ENCODE measurements at places on chromosomes 7 and 10.
A peak's percentile ranks its signal among the peaks of the same experiment; 100 is the strongest.

DNA sequence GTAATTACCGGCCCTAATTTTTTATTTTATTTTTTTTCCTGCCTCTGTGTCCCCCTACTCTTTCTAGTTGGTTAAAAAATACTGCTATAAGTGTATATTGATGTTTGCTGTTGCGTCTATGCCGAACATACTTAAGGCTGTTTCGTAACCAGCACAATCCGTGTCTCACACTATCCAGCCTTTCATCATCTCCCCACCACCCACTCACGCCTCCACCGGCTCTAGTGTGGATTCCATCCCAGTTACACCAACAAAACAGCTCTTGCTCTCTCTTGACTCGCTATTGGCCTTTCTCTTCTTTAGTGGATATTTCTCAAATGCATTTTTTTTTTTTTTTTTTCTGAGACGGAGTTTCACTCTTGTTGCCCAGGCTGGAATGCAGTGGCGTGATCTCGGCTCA is 70.1 kb upstream of the CAMK1D start:
- no peak for DNase-seq

GRCh38 chr10:132697578-132698200 is 88.3 kb downstream of the NKX6-2 start:
- DNase-seq: no peak

GRCh38 chr7:155206318-155207020 is 91.2 kb upstream of the INSIG1 start:
- DNase-seq: no peak

GRCh38 chr10:16648366-16648765 is 126.7 kb upstream of the C1QL3 start:
- no peak for DNase-seq

- no peak for DNase-seq
Measured at GRCh38 chr10:132229096-132229495, 42.3 kb downstream of the DPYSL4 start.

DNA sequence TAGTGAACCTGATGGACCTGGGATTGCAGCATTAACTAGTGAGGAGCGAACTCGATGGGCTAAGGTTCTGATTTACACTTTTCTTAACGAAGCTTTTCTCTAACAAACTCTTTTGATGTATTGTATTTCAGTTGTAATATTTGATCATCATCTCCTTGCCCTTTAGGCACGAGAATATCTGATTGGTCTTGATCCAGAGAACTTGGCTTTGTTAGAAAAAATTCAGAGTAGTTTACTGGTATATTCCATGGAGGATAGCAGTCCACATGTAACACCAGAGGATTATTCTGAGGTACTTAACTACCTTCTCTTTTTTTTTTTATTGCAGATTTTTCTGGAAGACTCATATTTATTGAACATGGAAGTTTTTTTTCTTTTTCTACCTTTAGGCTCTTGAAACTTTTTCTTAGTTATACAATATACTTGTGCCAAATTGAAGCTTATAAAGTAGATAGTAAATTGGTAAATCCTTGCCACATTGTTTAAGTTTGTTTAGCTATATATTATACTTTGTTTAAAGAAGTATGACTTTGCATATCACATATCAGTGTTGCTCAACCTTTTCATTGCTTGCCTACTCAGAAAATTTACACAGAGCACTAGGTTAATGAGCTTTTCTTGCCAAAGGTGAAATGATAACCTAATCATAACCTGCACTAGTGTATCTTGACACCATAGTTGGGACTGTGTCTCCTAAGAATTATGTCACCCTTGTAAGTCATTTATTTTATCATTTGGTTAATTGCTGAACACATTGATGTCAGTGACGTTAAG is 30.4 kb downstream of the CROT start:
- DNase-seq: no peak

- DNase-seq: no peak
Measured at GRCh38 chr7:12646139-12646538, 41.3 kb upstream of the ARL4A start.

GRCh38 chr7:40516376-40516775 is 381.6 kb downstream of the SUGCT start:
- no peak for DNase-seq

DNA sequence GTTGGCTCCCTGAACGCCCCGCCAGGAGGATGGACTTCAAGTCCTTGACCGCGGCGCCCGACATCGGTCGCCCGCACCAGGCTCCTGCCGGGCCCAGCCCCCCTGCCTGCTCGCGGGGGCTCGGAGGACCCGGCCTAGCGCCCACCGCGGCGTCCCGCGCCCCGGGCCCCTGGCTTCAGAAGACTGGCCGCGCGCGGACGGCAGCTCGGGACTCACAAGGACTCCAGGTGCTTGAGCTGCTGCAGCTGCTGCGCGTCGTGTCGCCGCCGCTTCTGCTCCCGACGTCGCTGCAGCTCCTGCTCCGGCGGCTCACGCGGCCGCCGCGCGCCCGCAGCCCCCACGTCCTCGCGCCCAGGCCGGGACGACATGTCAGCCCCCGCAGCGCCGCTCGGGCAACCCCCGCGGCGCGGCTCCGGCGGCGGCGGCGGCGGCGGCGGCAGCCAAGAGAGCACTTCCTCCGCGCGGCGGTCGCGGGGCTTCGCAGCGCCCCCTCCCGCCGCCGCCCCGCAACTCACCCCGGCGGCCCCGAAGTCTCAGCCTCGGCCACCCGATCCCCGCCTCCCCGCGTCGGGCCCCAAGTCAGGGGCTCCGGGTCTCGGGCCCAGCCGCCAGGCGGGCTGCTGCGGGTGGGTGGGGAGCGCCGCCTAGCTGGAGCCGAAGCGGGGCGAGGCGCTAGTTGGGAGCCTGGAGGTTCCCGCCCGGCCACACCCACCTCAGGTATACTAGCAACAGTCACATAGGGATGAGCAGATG is at the start of gene RP9:
TSS of gene RP9 (minus strand) at position 400 of the 753 bp plus-strand sequence. CDS start at position 368, 32 bp downstream.
- peak; percentile 23 for DNase-seq

- no peak for DNase-seq
Measured at GRCh38 chr7:1671594-1672451, 1.7 kb downstream of the ELFN1 start.

DNA sequence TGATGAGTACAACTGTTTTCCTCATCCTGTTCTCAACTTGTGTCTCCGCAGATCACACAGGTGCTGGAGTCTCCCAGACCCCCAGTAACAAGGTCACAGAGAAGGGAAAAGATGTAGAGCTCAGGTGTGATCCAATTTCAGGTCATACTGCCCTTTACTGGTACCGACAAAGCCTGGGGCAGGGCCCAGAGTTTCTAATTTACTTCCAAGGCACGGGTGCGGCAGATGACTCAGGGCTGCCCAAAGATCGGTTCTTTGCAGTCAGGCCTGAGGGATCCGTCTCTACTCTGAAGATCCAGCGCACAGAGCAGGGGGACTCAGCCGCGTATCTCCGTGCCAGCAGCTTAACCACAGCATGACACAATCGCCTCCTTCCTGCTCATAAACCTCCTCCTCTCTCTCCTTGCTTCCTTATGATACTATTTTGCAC is 126.7 kb upstream of the PRSS58 start:
- DNase-seq: peak; percentile 59

DNA sequence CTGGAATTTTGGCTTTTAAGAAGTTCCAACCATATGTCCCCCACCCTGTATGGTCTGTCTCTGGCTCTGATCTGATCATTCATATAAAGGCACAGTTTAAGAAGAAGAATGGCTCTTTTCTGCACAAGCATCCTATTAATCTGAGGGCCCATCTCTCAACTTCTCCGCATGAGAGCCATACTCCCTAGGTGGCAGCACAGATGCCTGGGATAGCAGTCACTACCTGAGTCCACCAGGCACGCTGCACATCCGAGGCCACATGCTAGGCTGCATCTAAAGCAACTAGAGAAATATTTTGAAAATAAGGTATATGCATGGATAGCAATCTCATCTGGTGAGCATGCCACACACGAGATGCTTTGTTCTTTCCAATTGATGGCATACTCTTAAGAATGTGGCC is 565.5 kb downstream of the PARD3 start:
- no peak for DNase-seq

DNA sequence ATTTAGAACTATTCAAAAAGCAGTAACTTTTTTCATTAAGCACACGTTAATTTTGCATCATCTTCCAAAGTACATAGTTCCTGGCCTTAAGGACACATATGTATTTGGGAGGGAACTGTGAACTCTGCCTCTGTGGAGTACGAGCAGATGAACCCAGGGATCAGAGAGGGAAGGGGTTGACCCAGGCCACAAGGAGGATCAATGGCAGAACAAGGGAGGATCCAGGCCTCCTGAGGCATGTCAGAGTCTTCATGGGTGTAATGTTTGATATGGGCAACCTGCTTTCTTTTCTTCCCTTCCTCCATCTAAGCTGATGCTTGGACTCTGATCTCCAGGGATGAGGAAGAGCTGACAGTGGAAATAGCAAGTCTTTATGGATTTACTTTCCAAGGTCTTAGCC is 164.0 kb downstream of the SH2D4B start:
- no peak for DNase-seq

- DNase-seq: no peak
Measured at GRCh38 chr7:67380858-67381257, 384.2 kb downstream of the TYW1 start.

DNA sequence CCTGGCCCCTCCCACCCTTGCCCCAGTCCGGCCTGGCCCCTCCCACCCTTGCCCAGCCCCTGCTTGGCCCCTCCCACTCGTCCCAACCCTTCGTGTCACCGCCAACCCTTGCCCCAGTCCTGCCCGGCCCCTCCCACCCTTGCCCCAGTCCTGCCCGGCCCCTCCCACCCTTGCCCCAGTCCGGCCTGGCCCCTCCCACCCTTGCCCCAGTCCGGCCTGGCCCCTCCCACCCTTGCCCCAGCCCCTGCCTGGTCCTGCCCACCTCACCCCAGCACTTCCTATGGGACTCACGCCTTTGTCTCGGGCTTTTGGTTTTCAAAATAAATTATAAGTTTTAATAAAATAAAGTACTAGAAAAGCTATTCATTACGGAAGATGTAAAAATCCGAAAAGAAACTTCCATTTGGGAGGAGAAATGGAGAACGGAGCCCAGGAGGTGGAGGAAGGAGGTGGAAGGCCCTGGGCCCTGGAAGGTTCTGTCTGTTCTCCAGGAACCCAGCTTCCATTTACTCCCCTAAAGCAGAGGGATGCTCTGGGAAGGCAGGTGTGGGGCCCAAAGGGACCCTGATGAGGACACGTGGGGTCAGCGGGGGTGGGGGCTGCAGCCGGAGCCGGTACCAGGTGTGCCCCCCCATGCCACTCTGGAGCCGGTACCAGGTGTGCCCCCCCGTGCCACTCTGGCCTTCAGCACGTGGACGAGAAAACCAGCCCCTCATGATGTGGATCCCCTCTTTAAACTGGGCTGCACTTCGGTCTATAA is 52.2 kb downstream of the PWWP2B start:
- DNase-seq: no peak

DNA sequence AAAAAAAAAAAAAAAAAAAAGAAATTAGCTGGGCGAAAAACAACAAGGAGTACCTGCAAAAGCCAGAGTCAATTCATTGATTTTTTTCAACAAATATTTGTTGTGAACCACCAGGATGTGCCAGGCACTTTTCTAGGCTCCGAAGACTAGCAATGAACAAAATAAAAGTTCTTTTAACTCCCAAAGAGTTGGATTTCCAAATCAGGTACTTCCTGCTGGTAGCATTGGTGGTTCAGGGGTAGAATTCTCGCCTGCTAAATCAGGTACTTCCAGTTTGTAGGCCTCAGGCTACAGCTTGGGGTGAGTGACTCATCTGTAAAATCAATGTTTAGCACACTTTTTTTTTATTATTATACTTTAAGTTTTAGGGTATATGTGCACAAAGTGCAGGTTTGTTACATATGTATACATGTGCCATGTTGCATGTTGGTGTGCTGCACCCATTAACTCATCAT is 10.9 kb downstream of the PPA1 start:
- DNase-seq: no peak

- DNase-seq: no peak
Measured at GRCh38 chr10:132239126-132240031, 52.6 kb downstream of the DPYSL4 start.

- DNase-seq: no peak
Measured at GRCh38 chr10:44888886-44889285, 22.3 kb upstream of the TMEM72 start.

DNA sequence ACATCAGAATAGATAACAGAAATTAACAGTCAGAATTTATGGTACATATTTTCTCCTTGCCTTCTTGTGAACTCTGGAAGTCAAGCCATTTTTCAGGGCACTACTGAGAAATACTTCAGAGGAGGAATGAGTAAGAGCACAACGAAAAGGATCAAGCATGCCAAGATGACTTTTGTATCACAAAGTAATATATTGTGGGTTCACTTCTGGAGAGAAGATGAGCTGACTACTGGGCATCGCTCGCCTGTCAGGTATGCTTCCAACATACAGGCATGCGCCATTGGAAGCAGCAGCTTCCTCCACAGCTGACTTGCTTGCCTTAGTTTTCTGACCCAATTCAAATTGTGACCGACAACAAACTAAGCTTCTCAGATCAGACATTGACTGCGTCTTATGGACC is 137.3 kb downstream of the VTI1A start:
- DNase-seq: no peak

- DNase-seq: no peak
Measured at GRCh38 chr10:43943119-43943817, 294.6 kb upstream of the ZNF32 start.

DNA sequence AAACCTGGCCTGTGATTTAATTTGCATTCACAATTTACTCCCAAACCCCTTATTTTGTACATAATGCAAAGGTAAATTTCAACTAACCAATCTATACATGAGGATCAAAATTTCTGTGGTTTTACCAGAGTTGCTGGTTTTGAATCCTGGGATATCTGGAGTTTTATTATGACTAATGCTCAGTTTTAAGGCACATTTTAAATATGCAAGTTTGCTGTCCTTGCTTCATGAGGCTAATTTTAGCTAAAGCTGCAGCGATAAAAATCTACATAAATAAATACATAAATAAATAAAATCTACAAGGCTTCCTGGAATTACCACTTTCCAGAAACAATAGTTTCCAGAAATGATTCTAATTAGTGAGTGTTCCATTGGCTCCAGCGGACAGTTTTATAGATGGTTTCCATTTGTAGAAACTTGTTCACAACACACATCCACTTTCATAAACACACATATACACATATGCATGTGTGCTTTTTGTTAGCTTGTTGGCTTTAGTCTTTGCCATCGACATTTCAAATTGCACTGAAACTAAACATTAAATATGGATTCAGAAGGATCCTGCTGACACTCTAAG is 339.5 kb upstream of the NRP1 start:
- no peak for DNase-seq

DNA sequence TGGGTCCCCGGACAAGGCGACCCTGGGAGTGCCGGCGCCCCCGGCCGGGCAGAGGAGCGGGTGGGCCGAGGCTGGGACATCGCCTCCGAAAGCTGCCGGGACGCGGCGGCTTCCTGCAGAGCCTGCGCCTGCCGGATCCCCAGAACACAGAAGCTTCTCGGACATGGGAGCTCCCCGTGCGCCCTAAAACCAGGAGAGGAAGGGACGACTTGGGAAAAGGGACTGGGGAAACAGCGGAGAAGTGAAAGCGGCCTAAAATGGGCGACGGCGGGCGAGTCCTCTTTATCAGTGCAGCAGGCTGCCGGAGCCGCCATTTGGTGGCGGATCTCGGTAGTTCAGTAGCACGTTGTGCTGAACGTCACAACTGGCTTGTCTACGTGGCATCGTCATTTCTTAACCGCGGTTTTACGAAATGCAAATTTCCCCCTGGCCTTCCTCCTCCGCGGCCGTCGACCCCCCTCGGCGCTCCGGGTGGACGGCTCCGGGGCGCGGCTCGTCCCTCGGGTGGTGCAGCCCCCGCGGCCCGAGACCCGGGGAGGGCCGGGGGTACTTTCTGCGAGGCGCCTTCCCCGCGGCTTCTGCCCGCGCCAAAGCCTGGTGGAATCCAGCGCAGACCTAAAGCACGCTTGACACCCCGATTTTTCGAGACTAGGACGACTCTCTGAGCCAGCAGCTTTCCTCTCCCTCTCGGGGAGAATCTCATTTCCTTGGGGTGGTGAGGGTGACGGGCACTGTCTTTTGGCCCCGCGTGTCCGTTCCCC is 9.9 kb upstream of the SPAG6 start:
- DNase-seq: no peak
